SJSA1 (cell line): ENCODE measurements at places on chromosomes 7 and 10. TPM values are rescaled to one million over a fixed set of nuclear protein-coding genes. Genes with fewer than 3 reads are reported as not detected.

Gene SORCS3
- total RNA-seq, result not detected in 2 replicates

Gene NUTM2A
- total RNA-seq, result 1.1 and 3.4 TPM in 2 replicates

Gene CUEDC2
- 50.7 and 57.9 TPM in 2 replicates for total RNA-seq

Gene SYT15B
- 1.0 and 9.3 TPM in 2 replicates for total RNA-seq

- no peak for DNase-seq
Observed at GRCh38 chr10:106317554-106317953, 847.0 kb downstream of the SORCS1 start.

- no peak for DNase-seq
Observed at GRCh38 chr10:93745408-93746065, 12.2 kb upstream of the LGI1 start.

GRCh38 chr7:77822269-77822668 lies 23.7 kb downstream of the PHTF2 start:
- DNase-seq, result no peak

DNA sequence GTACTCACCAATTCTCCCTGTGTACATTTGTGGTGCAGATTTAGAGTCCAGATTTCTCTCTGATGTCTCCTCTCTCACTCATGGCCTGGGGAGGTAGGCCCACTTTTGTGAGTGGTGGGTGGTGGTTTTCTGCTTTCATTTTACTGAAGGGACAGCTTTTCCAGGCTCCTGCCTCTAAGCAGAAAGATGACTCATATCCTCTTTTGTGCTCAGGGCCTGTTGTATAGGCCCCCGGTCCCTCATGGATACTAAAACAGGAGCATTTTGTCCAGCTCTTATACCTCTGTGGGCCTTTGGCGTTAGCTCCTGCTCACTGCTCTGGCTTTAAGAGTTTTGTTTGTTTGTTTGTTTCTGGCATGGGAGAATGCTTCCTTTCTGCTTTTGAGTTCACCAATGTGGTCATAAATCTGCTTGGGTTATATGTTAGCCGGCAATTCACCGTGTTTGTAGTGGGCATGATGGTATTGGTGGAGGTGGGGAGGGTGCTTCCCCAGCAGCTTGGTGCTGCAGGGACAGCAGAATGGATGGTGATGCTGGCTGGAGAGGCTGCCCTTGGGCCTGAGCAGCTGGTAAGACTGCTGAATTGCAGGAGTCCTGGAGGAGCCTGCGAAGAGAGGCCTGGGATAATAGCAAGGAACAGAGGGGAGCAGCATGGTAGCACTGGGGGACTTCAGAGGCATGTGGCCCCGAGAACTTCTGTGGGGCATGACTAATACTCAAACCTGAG lies 468.7 kb downstream of the RPS24 start:
- DNase-seq, result peak; percentile 79

DNA sequence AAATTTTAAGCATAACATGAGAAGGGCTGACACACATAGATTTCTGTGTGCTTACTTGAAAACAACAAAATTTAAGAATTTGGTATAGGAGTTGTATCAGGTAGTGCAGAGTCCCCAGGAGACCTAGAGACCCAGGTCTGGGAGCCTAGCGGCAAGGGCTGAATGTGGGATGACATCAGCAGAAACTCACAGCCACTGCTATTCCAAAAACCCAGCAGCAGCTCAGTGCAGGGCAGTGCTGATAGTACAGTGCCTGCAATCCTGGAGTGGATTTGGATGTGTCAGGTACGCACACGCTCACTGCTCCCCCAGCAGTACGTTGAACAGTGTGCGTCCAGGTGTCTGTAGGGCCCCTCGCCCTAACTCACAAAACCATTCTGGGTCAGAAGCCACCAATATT lies 87.1 kb downstream of the EGFR start:
- no peak for DNase-seq
